ENCODE measurements at places on chromosomes 4 and X.

DNA sequence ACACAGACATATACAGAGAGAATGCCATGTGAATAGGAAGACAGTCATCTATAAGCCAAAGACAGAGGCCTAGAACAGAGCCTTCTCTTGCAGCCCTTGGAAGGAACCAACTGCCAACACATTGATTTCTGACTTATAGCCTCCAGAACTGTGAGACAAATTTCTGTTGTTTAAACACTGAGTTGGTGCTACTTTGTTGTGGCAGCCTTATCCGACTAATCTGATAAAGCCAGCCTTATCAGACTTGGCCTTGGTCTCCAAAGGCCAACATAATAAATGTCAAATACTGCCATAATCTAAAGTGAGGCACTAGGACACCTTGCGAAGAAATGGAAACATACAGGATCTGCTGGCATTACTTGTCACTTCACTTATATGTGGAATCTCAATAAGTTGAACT lies 24.3 kb upstream of the PRDX4 start:
- DNase-seq: no peak

- no peak for DNase-seq
These were observed 221.4 kb downstream of the TACR3 start for GRCh38 chr4:103498161-103499070.

DNA sequence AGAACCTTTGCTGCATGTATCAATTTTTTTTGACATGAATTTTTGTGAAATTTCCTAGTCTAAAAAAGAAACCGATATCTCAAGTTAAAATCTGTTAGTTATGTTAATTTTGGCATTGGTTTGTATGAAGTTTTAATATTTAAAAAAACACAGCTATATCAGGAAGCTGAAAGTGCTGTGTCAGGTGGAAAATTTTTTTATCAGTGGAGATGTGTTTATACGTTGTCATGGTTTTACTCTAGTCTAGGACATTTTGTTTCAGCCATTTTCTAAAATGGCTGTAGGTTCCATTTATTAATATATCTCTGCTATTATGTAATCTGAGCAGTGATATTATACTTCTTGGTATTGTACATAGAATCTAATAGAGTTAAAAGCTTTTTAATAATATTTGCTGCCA lies 34.2 kb downstream of the OCRL start:
- no peak for DNase-seq

DNA sequence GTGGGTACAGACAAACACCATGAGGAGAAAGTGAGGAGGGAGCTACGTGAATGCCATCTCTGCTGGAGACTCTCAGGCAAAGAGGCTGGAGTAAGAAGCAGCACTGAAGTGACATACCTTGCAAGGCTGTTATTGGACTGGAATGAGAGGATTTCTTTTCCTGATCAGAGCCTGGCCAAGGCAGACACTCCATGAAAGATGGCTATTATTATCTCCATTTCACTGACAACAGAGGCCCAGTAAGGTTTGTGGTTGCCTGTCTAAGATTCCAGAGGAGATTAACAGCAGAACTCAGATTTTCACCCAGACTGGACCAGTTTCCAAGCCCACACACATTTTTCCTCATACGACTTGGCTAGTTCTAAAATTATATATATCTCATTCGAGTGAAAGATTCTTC lies 162.0 kb upstream of the EOLA2 start:
- DNase-seq: no peak

- no peak for DNase-seq
These were observed 180.8 kb upstream of the BCOR start for GRCh38 chrX:40278340-40279090.

DNA sequence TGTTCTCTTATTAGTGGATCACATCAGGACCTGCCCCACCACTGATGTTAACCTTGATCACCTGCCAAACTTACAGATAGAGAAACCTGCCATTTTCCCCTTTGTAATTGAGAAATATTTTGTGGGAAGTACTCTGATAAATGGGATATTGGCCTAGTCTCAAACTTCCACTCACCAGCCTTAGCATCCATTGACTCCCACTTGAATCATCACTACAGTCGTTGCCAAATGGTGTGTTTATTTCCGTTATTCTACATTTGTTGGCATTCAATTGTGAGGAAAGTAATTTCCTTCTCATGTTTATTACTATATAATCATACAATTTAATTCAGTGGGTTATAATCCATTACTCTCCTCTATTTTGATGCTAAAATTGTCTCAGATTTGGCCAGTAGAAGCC lies 156.4 kb upstream of the CXCL13 start:
- no peak for DNase-seq
